HFFc6 (cell line): ENCODE measurements at places on chromosomes 16 and 17.

GRCh38 chr16:57977418-57978069 lies 6.6 kb upstream of the CNGB1 start:
- DNase-seq, result no peak

DNA sequence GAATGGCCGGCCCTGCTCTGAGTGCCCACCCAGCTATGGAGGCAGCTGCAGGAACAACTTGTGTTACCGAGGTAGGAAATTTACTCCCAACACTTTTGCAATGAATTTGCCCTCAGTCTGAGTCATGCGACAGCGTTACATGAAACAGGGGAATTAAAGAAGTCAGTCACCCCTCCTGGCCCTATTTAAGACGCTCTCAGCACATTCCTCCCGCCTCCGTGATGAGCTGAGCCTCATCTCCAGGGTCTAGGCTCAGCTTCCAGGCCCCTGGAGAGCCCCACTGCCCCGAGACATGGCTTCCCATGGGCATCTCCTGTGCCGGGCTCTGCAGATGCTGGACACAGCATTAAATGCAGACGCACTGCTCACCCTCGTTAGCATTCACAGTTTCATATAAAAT lies 35.0 kb downstream of the CRISPLD2 start:
- DNase-seq, result no peak

- no peak for DNase-seq
These were observed 5.9 kb downstream of the ARSG start for GRCh38 chr17:68297195-68297594.

- no peak for DNase-seq
These were observed 727.4 kb upstream of the CA10 start for GRCh38 chr17:52885882-52886281.
